GM13977 (cell line): ENCODE measurements at places on chromosomes 5 and 9.

- DNase-seq: no peak
Measured at GRCh38 chr9:84671586-84672521, 2.3 kb downstream of the NTRK2 start.

DNA sequence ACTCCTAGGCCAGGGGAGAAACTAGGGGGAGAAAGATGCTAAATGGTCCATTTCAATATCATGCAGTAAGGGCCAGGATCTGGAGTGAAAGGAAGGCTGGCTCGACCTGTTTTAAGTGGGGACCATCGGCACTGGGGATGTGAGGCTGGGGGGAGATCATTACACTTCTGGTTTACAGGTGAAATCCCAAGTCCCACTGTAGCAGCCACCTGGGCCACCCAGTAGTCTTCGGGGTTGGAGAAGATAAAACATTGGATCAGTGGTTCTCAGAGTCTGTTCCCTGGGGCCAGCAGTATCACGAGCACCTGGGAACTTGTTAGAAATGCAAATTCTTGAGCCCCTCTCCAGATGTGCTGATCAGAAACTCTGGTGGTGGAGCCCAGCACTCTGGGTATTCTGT is 111.3 kb upstream of the ALDH1B1 start:
- DNase-seq: no peak

DNA sequence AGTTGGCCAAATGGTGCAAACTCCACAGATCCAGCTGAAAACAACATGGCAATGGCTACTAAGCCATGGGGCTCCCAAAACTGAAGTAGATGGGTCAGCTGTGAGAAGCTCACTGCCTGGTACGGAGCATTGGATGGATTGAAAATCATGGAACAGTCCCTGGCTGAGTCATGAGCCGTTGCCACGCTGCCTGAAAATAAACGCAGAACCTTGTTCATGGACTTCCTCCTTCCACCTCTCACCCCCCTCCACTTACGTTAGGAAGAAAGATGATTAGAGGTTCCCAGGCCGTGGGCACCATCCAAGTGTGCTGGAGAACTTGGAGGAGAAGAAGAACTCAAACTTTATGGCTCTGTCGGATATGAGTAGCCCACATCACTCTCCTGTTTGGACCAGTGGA is 6.8 kb upstream of the DIPK1B start:
- DNase-seq: no peak

DNA sequence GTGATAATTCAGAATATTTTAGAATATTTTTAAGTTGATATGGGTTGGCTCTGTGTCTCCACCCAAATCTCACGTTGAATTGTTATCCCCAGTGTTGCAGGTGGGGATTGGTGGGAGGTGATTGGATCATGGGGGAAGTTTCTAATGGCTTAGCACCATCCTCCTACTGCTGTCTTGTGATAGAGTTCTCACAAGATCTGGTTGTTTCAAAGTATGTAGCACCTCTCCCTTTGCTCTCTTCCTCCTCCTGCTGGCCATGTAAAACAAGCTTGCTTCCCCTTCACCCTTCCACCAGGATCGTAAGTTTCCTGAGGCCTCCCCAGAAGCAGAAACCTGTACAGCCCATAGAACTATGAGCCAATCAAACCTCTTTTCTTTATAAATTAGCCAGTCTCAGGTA is 214.6 kb upstream of the C9orf72 start:
- DNase-seq: no peak

DNA sequence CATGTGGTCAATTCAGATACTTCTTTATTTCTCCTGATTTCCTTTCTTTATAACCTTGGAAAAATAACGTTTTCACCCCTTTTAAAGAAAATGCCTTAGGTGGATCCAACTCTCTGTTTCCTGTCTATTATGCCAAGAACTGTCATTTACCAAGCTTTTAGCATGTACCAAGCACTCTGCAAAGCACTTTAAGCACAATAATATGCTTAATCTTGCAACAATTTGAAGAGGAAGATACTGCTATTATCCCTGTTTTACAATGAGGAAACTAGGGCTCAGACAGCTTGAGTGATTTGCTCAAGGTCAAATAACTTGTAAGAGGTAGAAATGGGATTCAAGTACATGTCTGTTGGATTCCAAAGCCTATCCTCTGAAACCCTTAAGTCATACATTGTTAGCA is 224.8 kb upstream of the IL12B start:
- no peak for DNase-seq

- no peak for DNase-seq
Measured at GRCh38 chr5:17411436-17412402, 86.3 kb upstream of the TAF11L2 start.
